ENCODE measurements at places on chromosomes 5 and 9.

DNA sequence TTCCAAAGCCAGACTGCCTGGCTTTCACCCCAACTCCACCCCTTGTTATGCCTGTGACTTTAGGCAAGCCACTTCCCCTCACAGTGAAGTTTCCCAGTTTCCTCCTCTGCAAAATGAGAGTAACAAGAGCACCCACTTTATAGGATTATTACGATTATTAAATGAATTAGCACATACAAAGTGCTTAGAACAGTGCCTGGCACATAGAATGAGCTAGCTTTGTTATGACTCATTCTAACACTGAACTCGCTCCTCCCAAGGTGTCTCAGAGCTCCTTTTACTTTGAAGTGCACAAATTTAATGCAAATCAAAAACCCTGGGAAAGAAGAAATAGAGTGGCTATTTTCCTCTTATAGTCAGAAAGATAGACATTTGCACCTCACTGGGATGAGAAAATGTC lies 34.3 kb downstream of the DNAH5 start:
- no peak for DNase-seq

GRCh38 chr5:30287890-30288289 lies 905.6 kb upstream of the CDH6 start:
- no peak for DNase-seq

DNA sequence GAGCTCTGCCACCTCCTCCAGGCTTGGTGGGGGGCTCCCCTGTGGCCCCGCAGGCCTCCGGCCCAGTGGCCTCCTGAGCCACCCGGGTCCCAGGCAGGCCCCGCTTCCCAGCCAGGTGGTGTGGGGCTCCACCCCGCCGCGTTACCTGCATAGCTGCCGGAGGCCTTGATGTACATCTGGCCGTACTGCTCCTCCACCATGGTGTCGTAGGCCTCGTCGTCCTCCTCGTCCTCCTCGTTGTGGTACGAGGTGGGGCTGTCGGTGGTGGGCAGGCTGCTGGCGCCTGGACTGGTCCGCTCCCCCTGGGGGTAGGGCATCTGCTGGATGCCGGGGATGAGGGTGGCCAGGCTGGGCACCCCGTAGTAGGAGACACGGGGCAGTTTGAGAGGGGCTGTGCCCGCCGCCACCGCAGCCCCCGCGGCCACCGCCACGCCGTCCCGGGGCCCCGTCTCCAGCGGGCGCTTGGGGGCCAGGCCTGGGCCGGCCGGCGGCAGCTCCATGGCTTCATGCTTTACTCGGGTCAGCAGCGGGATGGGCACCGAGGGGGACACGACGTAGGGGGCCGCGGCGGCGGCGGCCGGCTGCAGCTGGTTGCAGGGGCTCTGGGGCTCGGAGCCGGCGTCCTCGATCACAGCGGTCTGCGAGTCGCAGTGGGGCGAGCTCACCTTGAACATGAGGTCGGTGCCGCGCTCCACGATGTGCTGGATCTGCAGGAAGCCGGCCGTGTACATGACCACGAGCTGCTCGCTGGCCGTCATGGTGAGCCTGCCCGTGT lies 45.4 kb downstream of the NACC2 start:
- no peak for DNase-seq

DNA sequence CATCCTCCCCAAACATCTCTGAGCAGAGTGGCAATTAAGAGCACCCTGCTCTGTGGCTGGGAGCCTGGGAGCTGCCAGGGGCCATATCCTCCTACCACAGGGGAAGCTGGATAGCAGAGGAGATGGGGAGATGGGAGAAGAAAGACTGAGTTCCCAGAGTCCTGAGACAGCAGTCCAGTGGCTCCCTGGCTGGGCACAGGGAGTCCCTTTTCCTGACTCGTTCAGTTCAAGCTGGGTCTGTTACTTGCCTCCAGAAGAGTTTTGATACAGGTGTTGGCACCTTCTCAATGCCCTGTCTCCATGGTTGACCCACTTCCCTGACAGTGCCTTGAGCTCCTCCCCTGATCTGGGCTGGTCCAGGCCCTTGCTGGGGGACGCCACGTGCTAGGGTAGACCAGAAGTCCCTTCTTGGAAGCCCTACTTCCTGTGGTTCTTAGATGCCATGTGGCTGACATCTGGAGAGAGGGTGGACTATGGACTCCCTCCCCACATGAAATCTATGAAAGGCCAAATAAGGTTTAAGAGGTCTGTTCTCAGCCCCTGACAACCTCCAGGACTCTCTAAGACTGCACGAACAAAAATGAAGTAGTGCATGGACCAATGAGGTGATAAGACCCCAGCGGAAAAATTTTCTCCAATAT lies 166.2 kb downstream of the AUH start:
- peak; percentile 62 for DNase-seq

GRCh38 chr5:147049764-147050163 lies 171.2 kb upstream of the PPP2R2B start:
- no peak for DNase-seq

DNA sequence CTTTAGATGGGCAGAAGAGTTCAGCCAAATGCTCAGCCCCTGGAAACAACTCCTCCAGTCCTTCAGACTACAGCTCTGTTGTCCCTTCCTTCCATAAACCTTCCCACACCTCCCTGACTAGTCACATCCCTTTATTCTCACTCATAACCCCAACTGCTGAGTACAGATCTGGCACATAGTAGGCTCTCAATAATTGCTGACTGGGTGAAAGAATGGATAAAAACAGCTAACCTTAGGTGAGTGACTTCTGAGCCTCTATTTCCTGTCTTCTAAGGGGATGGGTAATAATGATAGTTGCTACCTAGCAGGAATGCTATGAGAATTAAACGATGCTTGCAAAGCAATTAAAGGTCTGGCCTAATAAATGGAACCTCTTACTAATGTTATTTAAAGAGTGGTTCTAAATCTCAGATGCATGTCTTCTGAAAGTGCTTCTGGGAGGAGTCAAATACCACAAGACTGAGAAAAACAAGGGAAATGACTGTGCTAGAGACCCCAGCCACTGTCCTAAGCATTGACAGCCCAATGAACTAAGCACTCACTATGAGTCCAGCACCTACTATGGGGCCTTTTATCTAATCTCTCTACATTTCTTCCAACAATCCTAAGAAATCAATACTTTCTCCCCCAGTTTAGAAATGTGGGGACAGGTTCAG lies 2.5 kb upstream of the NR6A1 start:
- no peak for DNase-seq

DNA sequence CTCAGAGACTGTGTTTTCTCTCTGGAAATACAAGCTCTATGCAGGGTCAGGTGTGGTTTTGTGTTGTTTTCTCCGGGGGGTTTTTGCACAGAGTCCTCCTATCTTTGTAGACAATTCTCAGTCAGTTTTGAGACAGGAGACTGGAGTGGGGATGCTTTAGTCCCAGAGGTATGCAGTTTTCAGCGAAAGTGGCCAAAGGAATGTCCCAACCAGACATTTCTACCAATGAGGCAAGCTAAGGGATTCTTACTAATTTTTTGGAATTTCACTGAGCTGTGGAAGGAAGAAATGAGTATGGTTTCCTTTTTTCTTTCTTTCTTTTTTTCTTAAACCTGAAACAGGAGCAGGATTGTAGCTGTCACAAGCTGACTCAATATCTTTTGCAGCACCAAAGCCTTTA lies 35.3 kb upstream of the PLPP1 start:
- DNase-seq: no peak

DNA sequence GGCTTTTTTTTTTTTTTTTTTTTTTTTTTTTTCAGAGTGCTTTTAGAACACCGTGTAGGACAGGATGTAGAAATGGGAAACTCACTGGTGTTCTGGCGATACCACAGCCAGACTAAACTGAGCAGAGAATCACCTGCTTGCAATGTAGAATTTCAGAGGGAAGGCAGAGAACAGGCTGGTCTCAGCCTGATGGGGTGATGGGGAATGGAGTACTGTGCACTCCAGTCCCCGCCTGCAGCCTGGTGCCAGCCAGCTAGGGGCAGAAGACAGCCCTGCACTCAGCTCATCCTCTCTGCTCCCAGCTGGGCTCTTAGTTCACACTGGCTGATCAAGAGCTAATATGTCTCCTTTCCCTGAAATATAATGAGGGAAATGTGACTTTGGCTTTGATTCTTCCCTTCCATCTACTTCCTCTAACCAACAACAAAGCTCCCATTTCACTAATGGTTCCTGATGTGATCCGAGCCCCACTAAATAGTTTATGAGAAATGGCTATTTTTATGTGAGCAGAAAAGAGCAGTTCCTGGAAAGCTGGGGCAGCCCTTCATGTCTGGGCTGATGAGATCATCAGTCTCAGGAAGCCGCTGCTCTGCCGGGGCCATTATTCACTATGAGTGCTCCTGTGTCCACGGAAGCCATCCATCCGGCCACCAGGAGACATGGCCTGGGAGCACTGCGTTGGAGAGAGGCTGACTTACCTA lies 209.7 kb downstream of the GADD45G start:
- DNase-seq: no peak

DNA sequence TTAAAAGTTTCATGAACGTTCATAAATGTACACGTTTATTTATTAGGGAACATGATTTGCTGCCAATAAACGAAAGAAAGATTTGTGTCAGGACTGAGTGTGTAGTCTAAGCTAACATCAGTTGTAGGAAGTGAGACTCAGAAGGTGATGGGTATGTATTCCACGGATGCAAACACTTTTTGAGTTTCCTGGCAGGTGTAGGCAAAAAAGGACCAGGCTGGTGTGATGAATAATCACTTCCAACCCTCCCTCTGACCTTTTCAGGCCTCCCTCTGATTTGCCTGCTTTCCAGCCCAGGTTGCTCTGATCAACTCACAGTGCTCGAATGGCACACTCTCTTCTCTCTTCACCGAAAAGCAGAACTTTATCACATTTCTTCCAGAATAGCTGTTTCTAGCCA lies 51.8 kb downstream of the BASP1 start:
- no peak for DNase-seq

GRCh38 chr5:175104677-175105076 lies 339.3 kb downstream of the DRD1 start:
- DNase-seq: no peak

GRCh38 chr9:136748666-136749611 lies 614 bp upstream of the LCN6 start:
- DNase-seq: no peak

DNA sequence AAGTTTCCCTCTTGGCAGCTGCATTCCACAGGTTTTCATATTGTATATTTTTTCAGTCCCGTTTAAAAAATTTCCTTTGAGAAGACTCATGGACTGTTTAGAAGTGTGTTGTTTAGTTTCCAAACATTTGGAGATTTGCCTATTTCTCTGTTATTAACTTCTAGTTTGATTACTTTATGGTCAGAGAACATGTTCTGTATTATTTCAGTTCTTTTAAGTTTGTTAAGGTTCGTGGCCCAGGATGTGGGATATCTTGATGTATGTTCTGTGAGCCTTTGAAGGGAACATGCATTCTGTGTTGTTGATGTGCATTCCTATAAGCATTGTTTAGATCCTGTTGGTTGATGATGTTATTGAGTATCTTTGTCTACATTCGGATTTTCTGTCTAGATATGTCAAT lies 153.6 kb downstream of the CACNA1B start:
- no peak for DNase-seq

All from right lobe of liver (tissue), 6 donors.